Urinary bladder (tissue), 4 donors: ENCODE measurements at places on chromosomes 16 and 17. TPM values are rescaled to one million over a fixed set of nuclear protein-coding genes. Genes with fewer than 3 reads are reported as not detected.

GRCh38 chr17:80092959-80093358 is 8.4 kb upstream of the GAA start:
- DNase-seq, result no peak

- no peak for DNase-seq
Measured at GRCh38 chr17:56754523-56755208, 79.1 kb downstream of the C17orf67 start.

Gene SPIRE2
- 6.4 TPM for polyA plus RNA-seq

DNA sequence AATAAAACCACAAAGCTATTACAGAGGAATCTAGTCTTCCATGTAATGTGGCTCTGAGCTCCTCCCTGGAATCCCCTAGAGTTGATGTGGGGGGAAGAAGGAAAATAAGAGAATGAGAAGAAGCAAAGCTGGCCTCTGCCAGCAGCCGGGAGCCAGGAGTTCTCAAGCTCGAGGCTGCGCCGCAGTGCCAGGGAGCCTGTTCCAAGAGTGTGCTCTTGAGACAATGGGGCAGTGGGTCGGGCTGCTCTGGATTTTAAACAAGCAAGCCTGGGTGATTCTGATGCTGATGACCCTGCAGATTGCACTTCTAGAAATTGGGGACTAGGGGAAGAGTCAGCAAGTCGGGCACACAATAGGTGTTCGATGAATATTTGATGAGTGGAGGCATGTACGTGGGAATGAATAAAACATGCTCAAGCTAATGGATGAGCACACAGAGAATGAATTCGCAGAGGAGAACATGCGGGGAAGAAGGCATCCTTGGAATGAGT is 119.9 kb downstream of the CMIP start:
- DNase-seq, result no peak

GRCh38 chr17:14768923-14769322 is 468.0 kb downstream of the HS3ST3B1 start:
- DNase-seq, result no peak

GRCh38 chr16:78065319-78065718 is 34.1 kb upstream of the WWOX start:
- no peak for DNase-seq

- DNase-seq, result no peak
Measured at GRCh38 chr17:7552621-7553051, 3.8 kb downstream of the TNFSF12 start.

GRCh38 chr17:45740553-45741330 is 43.4 kb upstream of the CRHR1 start:
- no peak for DNase-seq

DNA sequence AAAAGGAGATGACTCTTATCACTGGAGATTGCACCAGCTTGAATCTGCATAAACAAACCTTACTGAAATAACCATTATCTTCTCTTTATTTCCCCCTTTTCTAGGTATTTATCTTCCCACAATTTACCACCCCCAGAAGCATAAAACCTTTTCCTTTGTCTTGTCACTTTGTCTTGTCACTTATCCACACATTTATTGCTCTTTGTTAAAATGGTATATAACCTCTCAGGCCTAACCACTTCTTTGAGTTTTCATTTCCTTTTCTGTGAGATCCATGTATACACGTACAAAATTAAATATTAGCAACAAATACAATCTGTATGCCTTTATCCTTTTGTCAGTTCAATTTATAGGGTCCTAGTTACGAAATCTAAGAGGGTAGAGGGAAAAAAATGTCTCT is 122.9 kb downstream of the CACNG3 start:
- no peak for DNase-seq

Gene GP1BA
- polyA plus RNA-seq, result 0.04 TPM

DNA sequence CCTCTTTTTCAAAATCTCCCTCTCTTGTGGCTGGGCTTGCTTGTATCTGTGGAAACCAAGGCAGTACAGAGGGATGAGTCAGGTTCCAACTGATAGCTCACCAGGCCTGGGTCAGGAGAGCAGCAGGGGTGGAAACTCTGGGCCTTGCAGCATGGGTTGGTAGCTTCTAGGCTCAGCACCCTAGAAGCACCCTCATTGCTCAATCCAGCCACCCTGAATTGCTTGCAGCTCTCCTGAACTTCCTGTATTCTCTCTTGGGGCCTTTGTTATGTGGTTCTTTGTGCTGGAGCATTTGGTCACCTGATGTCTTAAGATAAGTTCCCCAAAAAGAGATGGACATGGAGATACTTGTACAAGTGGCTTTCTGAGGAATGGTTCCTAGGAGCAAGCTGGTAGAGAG is 169.4 kb downstream of the IRX5 start:
- DNase-seq, result no peak

Gene PLEKHG4
- polyA plus RNA-seq, result 5.8 TPM

DNA sequence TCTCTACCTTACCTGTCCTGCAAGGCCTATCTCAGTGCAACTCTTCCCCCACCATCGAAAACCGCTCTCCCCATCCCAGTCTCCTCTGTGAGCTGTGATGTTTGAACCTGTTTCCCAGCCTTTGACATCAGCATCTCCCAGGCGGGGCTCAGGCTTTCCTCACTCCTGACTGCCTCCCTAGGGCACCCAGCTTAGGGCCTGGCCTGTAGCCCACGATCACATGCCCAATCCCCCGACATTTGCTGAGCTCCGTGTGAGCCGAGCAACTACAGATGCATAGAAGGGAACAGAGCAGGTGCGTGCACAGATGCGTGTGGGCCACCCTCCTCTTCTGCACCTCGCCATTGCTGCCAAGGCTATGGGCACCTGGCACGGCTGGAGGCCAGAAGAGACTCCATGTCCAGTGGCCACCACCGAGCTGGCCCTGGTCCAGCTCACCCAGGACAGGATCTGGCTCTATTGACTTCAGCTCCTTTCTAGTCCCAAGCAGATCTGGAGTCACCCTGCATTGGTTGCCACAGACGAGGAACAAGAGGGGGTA is 35.5 kb upstream of the CMIP start:
- no peak for DNase-seq

- DNase-seq, result no peak
Measured at GRCh38 chr17:50917418-50917743, 51.2 kb upstream of the TOB1 start.

- no peak for DNase-seq
Measured at GRCh38 chr16:67040906-67041305, 12.0 kb downstream of the CBFB start.

Gene MAPK7
- 32.8 TPM for polyA plus RNA-seq

Gene KRT32
- polyA plus RNA-seq, result not detected

DNA sequence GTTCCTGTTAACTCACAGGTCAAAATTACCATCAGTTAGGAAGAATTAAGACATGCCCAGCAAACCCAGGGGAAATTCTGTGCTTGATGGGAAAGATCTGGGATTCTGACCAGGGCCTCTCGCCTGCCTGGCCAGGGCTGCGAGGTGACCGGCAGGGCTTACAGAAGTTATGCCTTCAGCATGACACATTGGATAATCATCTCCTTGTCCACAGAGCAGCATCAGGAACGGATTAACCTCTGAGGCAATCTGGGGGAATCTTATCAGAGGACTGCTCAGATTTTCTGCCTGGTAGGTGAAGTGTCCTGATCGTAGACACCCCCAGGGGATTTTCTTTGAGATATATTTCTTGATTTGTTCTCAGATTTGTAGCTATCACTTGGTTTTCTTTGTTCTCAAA is 172.5 kb downstream of the HS3ST3A1 start:
- DNase-seq, result no peak

DNA sequence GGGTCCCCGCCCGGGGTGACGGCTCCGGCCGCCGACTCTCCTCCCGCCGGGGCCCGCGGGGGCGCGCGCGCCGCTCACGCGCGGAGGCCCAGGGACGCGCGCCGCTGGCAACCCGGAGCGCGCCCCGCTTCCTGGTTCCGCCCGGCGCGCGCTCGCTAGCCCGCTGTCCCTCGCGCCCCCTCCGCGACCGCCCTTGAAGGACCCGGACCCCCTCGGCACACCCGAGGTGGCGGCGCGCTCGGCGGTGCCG is at the start of gene STAT5B:
TSS of gene STAT5B (minus strand) at position 33 of the 250 bp plus-strand sequence. CDS start 44,264 bp downstream, outside the sequence.
- no peak for DNase-seq

- DNase-seq, result no peak
Measured at GRCh38 chr17:64017381-64017980, 3.0 kb downstream of the ICAM2 start.

DNA sequence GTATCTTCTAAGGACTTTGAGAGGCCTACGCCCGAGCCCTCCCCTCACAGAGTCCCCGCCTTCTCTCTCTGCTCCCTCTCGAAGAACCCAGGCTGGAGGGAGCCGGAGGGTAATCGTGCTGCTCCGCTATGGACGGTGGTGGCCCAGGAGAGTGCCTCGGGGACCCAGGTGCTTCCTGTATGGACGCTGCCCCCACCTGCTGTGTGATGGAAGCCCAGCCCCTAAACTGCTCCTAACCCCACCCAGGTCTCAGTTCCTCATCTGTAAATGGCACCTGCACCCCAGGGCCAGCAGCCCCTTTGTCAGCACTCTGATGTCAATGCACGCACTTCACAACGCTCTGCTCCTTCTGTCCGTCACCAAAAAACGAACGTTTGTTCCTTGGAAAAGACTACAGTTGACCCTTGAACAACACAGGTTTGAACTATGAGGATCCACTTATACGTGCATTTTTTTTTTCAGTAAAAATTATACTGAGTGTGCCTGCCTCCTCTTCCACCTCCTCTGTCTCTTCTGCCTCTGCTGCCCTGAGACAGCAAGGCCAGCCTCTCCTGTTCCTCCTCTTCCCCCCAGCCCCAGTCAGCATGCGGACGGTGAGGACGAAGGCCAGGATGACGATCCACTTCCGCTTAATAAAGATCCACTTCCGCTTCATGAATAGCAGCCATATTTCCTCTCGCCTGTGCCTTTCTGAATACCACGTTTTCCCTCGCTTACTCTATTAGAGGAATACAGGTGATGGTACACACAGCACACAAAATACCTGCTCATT is 118.3 kb downstream of the BANP start:
- DNase-seq, result no peak

DNA sequence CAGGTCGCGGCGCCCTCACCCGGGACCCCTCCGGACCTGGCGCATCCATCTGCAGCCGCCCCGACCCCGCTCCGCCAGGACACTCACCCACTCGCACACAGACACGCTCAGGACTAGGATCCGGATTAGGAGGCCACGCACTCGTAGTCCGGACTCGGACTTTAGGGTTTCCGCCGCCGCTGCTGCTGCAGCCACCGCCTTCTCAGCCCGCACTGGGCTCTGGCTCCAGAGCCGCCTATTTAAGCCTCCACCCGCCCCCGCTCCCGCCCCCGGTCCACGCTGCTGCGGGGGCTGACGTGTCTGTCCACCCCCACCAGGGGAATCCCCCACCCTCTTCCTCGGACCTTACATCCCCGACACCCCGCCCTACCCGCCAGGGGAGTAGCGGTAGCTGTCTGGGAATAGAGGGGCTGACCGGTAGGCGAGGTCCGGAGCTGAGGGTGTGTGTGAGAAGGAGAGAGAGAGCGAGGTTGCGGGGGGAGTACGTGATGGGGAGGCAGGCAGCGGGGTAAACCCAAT is at the start of gene RRAD:
TSS of gene RRAD (minus strand) at position 214 of the 519 bp plus-strand sequence. CDS start 356 bp downstream, outside the sequence.
- no peak for DNase-seq
